ENCODE measurements at places on chromosomes 1 and 21. TPM values are rescaled to one million over a fixed set of nuclear protein-coding genes. Genes with fewer than 3 reads are reported as not detected.
A peak's percentile ranks its signal among the peaks of the same experiment; 100 is the strongest.

The TDRD10 gene
- total RNA-seq = 28.0 TPM

The EPHA8 gene
- not detected for total RNA-seq

The NIBAN1 gene
- 209 TPM for total RNA-seq

DNA sequence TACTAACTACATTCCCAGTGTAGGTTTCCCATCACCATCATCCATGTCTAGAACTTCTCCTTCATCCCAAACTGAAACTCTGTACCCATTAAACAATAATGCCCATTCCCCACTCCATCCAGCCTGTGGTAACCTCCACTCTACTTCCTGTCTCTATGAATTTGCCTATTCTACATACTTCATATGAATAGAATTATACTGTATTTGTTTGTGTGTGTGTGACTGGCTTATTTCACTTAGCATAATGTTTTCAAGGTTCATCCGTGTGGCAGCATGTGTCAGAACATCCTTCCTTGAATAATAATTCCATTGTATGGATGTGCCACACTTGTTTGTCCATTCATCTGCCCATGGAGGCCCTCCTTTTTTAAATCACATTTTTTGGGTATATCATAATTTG is 35.7 kb downstream of the ATP2B4 start:
- no peak for DNase-seq

DNA sequence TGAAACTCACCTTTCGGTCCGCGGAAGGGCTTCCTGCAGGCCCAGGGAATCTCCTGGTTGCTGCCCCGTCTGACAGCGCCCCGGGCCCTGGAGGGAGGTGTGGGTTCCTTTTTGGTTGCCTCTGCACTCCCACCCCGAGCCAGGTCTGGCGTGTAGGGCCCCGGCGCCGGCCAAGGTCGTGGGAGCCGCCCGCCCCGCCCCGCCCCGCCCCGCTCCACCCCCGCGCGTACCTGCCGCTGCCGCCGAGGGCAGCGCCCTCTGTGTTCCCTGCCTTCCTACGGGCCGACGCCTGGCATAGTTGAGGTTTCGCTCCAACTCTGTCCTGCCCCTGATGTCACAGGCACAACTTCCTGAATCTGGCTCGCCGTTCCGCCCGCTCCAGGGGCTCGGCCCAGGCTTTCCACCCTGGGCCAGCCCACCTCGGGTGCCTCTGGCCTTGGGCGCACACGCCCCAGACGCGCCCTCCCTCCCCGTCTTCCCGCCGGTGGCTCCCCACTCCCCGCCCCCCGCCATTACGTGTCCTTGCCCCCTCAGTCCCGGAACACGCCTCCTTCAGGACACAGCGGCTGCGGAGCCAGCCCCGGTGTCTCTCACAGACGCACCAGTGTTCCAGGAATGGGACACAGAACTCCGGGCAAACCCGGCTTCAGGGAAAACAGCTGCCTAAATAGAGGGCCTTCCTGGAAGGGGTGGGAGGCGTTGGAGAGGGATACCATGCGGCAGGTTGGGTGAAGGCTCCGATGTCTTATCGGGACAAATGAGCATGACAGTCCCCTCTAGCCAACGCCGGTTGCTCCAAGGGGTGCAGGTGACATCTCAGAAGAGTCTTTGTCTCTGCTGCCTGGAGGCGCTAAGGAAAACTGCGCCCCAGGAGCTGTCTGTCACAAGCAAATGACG is at the start of gene KIAA0040:
Gene KIAA0040 (minus strand): TSS at position 147 of the 897 bp plus-strand sequence. CDS start 31,763 bp downstream, outside the sequence.
- DNase-seq = peak; percentile 51

DNA sequence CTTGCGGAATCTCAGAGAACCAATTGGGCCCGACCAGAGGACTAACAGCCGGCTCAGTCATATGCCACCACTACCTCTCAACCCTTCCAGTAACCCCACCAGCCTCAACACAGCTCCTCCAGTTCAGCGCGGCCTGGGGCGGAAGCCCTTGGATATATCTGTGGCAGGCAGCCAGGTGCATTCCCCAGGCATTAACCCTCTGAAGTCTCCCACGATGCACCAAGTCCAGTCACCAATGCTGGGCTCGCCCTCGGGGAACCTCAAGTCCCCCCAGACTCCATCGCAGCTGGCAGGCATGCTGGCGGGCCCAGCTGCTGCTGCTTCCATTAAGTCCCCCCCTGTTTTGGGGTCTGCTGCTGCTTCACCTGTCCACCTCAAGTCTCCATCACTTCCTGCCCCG is 49.8 kb downstream of the ACP6 start:
- DNase-seq = no peak
